ENCODE measurements at places on chromosomes 1 and 21. TPM values are rescaled to one million over a fixed set of nuclear protein-coding genes. Genes with fewer than 3 reads are reported as not detected.
A peak's percentile ranks its signal among the peaks of the same experiment; 100 is the strongest.

- no peak for DNase-seq
Measured at GRCh38 chr1:224670506-224670905, 54.4 kb downstream of the CNIH3 start.

NGF gene
- not detected for total RNA-seq

GRCh38 chr1:229169399-229169798 lies 101.5 kb upstream of the RAB4A start:
- DNase-seq = no peak

GRCh38 chr1:96992871-96993270 lies 271.3 kb downstream of the PTBP2 start:
- no peak for DNase-seq

- no peak for DNase-seq
Measured at GRCh38 chr21:43034826-43035225, 40.8 kb downstream of the CBS start.

DNA sequence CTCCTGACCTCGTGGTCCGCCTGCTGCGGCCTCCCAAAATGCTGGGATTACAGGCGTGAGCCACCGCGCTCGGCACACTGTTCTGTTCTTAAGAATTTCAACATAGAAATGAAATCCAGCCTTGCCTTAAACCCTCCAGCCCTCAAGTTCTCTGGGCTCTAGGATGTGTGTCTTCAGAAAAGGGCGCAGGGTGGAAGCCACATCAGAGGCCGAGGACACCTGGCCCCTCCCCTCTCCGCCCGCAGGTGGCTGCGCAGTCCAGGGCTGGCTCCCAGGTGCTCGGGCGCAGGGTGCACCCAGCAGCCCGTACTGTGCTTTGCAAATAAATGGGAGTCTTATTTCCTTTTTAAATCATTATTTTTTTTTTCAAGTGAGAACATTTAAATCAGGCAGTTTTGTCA lies 2.0 kb upstream of the C1orf174 start:
- DNase-seq = peak; percentile 57

APCS gene
- total RNA-seq = not detected

- DNase-seq = no peak
Measured at GRCh38 chr1:232110281-232111090, 483.9 kb downstream of the DISC1 start.

TMEM81 gene
- total RNA-seq = 2.9 TPM

GRCh38 chr1:246768403-246769020 lies 44.3 kb downstream of the SCCPDH start:
- no peak for DNase-seq

DNA sequence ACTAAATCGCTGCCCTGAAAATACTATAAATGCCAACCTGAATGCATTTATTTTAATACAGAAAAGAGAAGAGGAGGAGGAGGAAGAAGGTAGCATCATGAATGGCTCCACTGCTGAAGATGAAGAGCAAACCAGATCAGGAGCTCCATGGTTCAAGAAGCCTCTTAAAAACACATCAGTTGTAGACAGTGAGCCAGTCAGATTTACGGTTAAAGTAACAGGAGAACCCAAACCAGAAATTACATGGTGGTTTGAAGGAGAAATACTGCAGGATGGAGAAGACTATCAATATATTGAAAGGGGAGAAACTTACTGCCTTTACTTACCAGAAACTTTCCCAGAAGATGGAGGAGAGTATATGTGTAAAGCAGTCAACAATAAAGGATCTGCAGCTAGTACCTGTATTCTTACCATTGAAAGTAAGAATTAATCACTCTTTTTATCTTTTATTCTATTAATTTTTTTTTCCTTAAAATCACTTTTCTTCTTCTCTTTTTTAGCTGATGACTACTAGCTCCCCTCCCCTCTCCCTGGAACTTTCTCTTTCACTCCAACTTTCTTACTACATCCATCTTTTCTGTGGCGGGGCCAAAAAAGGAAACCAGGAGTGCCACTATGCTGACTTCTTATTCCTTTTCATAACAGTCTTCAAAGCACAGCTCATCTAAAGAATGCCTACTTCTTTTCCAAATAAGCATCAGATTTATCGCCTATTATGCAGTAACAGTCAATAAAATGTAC lies 36.3 kb downstream of the FUBP1 start:
- no peak for DNase-seq

DNA sequence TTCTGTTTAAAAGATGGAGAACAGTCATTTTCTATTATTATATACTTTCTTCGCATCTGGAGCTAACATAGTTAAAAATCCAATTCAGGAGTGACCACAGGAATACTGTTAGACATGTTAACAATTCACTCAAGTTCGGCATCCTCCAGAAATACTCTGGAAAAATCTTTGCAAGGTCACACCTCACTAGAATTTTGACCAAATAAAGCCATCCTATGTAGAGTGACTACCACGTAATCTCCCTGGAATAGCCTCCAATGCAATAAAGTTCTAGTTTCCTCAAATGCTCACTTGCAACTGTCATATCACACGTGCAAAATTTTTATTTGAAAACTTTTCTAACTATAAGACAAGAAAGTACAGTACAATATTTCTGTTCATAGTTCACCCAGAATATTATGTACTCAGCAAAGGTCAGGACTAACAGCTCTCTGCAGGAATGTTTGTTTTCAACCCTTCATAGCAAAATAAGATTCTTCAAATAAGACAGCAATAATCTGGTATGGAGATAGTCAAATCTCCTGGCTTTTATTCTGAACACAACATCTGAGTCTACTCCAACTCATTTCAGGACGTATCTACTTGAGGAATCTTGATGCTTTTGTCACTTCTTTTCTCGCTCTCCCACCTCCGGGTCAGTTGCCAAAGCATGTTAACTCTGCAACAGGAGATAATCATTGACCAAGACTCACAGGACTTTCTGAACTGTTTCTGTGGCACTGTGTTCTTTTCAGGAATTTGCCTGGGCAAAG lies 82.6 kb downstream of the GDAP2 start:
- DNase-seq = no peak

DNA sequence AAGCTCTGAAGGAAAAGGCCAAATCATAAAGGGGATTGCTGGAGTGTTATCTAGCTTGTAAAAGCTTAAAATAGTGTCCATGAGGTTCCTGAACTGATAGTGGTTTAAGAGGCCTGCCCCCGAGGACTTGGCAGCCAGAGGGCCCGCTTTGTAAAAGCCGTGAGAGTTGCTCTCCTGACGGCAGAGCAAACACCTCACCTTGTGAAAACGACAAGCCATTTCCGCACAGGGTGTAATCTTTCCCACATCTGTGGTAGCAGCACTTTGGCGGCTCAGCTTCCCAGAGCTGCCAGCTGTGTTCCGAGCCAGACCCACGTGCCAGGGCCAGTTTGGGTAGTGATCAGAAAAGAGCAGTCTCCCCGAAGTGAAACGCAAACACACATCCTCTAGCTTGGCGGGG lies 37.0 kb downstream of the SERBP1 start:
- DNase-seq = no peak

GRCh38 chr1:217392441-217392840 lies 238.4 kb downstream of the GPATCH2 start:
- DNase-seq = no peak

DNA sequence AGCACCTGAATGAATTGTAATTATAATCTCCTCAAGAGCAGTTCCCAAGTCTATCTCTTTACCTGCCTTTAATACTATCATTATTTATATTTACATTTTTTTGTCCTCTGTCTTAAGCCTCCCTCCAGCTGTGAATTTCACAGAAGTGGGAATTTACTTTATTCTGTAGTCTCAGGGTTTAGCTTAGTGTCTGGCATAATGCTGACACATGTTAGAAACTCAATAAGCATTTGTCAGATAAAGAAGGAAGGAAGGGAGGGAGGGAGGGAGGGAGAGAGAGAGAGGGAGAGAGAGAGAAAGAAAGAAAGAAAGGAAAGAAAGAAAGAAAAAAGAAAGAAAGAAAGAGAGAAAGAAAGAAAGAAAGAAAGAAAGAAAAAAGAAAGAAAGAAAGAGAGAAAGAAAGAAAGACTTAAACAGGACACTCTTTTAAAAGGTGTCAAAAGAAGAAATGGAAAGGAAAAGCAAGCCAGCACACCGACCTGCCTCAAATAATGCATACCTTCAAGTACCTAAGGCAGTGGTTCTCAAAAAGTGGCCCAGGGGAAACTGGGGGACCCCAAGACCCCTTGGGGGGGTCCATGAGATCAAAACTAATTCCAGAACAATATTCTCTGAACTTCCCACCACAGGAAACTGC lies 1.8 kb upstream of the PGLYRP4 start:
- no peak for DNase-seq

- peak; percentile 49 for DNase-seq
Measured at GRCh38 chr1:19476450-19477190, 8.7 kb downstream of the CAPZB start.

GRCh38 chr1:15323351-15323988 lies 76.4 kb downstream of the FHAD1 start:
- DNase-seq = peak; percentile 76

GRCh38 chr1:236275586-236275985 lies 6.2 kb downstream of the ERO1B start:
- no peak for DNase-seq

- DNase-seq = peak; percentile 1
Measured at GRCh38 chr1:29630756-29631155, 394.4 kb downstream of the PTPRU start.

KLHL17 gene
- 27.1 TPM for total RNA-seq

MANEAL gene
- total RNA-seq = 1.5 TPM

DNA sequence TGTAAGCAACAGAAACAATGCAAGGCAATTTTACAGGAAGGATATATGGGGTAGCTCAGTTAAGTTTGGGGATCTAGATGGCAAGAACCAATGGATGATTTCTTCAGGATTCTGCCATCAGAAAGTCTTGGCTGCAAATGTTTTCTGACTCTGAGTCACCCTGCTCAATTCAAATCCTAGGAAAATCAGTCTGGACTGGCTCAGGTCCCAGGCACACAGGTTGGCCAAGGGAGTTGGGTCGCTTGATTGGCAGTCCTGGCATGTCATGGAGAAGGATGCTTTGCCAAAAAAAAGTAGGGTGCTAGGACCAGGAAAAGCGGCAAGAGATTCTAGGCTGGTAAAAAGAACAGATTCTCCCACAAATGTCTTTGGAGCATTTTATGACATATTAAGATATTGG lies 28.9 kb upstream of the S1PR1 start:
- DNase-seq = no peak

DNA sequence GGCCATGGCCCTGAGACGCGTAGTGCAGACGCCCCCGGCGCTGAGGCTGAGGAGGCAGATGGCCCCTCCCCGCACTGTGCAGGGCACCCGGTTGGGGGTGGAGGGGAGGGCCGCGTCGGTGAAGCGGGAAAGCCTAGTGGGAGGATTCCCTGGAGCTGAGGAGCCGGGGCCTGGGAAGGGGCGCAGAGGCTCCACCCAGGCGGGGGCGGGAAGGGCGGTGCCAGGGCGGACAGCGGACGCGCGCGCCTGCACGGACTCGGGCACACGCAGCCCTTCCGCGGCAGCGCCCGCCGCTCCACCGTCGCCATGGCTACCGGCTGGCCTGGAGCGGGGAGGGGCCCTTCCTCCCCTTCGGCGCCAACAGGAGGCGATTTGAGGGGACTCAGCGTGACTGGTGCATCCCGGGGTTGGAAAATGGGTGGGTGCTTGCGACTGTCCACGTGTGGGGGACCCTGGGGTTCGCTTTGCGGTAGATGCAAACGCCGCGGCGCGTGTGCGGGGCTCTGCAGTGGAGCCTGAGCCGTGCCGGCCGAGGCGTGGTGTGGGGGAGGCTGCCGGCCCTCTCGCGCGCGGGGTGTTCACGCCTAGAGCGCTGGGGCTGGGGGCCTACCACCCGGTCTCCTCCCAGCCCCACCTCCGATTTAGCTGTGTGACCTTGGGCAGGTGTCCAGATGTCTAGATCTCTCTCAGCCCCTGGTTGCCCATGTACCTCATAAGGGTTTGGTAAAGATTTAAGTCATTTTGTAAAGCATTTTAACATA lies 35.1 kb downstream of the PTPRF start:
- DNase-seq = peak; percentile 60

- no peak for DNase-seq
Measured at GRCh38 chr1:18666317-18666920, 35.8 kb downstream of the PAX7 start.

- DNase-seq = no peak
Measured at GRCh38 chr1:203371288-203371687, 20.4 kb upstream of the FMOD start.

TAS1R3 gene
- total RNA-seq = 3.7 TPM

DNA sequence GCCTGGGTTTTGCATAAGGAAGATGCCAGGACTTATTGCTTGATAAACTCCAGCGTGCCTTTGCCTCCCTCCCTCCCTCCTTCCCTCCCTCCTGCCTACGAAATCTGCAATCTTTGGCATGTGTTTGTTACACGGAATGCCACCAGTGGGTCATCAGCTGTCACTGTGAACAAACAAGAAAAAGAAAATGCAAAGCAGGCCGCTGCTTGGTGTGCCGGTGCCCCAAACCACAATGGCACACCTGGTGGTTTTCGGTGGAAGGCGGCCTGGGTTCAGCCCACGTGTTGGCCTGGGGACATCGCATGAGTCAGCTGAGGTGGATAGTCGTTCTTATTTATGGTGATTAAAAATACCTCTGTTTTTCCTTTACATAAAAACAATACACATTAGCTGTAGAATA lies 16.3 kb upstream of the IFNLR1 start:
- no peak for DNase-seq

DNA sequence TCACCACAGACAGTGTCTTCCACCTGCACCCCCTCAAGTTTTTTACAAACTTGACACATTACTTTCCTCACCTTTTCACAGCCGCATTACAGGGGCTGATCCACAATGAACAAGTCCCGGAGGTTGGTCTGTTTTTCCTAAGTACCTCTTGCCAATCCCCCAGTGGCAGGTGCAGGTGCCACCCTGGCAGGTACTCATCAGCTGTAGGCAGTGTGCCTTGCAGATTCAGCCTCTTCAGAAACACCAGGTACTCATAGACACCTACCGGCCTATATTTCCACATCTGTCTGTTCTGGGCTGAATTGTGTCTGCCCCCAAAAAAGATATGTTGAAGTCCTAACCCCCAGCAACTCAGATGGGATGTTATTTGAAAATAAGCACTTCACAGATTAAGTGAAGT lies 81.4 kb upstream of the CNIH3 start:
- no peak for DNase-seq

DNA sequence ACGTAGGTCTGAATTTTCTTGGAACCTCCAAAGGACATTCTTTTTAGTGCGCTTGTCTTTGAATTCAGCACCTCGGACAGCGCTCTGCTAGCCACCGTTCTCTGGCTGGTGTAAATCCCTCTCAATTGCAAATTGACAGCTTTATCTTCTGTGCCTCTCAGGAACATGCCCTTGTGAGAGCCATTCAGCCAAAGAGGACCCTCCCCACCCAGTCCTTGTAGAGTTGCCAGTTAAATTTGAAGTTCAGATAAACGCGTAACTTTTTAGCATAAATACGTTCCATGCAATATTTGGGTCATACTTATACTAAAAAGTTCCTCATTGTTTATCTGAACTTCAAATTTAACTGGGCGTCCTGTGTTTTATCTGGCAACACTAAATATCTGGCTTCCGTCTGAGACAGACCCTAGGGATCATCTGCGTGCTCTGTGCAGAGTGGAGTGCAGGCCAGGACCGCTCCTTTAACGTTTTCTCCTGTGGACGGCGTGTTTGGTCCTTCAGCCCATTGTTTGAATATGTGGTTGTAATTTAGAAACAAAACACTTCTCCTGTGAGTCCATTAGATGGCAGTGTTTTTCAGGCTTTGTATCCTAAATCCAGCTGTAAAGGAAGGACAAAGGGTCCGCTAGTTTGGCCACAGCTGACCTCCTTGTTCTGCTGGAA lies 7.0 kb downstream of the KCNAB2 start:
- DNase-seq = peak; percentile 71

All from activated CD4-positive, alpha-beta T cell treated with anti-CD3 and anti-CD28 coated beads, Interleukin-2, amount 10 ng/mL, durations not matched to agents 7 days and 5 days (primary cell).